ENCODE measurements at places on chromosomes 4 and X.

GRCh38 chr4:16833722-16834121 is 64.7 kb downstream of the LDB2 start:
- no peak for DNase-seq

- DNase-seq = no peak
Measured at GRCh38 chr4:183816882-183817509, 88.1 kb upstream of the STOX2 start.

DNA sequence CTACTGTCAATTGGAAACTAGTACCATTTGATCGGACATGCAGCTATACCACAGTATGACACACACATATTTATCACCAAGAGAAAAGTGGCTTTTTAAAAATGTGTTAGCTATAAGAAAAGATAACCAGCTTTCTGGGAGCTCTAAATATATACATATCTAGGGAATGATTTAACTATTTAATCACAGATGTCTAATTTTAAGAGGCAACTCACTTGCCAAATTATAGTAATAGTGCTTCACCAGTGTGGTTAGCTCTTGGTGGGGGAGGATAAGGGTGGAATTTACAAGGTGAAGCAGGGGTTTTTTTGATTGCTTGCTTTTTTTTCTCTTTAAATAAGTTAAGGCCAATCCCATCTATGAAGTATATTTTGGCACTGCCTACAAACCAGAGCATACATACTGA is 547.7 kb upstream of the DIPK2B start:
- DNase-seq = no peak

DNA sequence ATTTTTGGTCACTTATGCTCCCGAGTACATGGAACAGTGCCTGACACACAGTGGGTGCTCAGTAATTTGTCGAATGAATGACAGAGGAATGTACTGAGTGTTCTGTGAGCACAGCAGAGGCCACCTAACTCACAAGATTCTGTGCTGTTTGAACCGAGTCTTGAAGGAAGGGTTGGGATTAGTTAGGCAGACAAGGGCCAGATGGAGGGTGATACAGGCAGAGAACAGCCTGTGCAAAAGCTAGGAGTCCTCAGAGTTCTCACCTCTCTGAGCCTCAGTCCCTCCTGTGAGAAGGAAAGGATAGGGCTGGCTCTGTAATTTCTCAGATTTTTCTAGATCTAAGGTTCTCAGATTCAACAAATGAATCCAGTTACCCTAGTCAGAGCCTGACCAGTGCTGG is 108.8 kb downstream of the NHSL2 start:
- no peak for DNase-seq

- DNase-seq = no peak
Measured at GRCh38 chr4:184437565-184438265, 36.6 kb downstream of the IRF2 start.

DNA sequence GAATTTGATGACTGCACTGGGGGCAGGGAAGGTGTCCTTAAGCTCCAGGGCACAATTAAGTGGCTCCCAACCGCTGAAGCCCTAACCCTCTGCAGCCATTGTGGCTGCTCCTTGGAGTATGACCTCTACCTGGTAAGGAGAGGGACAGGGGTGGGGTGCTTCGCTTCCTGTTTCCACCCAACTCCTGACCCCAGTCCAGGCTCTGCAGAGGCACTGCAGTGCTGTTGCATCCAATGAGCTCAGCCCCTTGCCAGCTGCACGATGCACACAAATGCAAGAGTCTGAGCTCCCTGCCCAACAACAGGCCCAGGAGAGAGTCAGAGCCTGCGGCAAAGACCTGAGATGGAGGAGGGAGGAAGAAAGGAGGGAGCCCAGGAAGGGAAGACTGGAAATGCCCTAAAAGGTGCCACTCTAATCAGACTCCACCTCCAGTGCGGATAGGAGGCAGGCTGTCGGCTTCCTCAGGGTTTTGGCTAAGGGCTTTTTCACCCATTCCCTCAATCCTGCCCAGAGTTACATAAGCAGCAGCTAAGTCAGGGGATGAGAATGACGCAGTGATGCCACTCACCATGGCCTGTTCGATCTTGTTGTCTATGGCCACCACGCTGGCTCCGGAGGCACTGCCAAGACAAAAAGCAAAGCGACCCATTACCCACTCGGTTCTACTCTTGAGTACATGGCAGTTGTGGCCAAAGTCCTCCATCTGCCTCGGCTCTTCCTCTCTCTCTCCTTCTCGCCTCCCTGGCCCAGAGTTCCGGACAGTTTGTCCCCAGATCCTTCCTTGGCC is 60.1 kb downstream of the TSC22D3 start:
- DNase-seq = no peak

DNA sequence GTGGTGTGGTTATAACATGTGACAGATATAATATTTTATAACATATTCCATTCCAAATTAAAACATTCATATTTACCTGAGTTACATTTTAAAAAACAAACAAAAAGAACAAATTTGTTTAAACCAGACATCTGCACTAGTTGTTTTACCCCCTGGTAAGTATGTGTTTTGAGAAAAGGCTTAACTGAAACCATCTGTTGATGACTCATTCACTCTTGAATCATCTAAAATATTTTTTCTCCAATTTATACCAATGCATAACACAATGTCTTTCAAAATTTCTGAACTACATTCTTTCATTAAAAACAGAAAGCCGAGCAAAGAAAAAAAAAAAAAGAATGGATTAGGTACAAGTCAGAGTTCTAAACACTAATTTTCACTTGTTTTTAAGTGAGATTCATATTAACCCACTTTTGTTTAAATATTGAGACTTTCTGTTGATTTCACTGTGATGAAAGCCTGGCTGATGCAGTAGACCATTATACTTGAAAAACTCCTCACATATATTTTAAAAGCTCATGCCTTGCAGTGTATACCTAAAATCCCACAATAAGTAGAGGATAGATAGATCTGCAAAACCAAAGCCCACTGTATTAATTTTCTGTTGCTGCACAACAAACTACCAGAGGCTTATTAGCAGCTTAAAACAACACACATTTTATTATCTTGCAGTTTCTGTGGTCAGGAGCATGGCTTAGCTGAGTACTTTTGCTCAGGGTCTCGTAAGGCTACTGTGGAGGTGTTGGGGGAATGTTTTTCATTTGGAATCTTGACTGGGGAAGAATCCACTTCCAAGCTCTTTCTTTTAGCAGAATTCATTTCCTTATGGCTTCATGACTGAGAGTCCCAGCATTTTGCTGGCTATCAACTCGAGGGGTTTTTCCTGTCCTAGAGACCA is 221.5 kb downstream of the PCDH18 start:
- DNase-seq = no peak

DNA sequence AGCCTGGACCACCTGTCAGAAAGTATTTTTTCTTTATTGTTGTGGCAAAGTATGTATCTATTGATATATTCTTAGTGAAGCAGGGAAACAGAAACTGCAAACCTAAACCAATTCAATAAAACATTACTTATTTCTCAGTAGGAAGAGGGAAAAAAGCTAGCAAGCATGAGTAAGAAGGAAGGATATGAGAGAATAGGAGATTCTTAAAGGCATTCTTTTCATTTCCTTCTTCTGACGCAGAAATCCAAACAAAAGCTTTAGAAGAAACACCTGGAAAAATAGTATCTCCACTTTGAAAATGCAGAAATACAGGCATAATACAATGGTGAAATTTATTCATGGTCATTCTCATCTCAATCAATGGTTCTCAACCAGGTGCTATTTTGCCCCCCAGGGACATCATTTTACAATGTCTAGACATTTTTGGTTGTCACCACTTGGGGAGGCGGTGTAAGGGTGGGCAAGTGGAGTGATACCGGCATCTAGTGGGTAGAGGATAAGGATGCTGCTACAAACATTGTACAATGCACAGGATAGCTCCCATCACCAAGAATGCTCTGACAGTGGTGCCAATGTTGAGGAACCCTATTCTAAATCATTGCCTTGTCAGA is 21.7 kb upstream of the ATXN3L start:
- DNase-seq = no peak

DNA sequence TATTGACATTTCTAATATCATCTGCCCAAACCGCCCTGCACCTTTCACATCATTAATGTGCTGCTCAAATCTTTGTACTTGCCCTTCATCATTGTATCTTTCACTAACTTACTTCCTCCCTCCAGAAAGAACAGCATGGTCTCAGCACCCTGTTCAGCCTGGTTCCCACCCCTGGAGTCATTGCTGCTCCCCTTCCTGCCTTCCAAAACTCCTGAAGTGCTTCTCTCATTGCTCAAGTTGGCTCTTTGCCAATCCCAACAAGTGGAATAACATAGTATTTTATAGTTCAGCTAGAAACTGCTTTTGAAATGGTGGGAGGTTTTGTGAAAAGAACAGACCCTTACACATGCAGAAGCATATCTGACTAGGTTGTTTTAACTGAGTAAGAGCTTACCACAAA is 14.0 kb upstream of the TTC29 start:
- DNase-seq = no peak

- DNase-seq = no peak
Measured at GRCh38 chr4:4659871-4660651, 118.2 kb upstream of the STX18 start.

GRCh38 chrX:153862369-153863250 is 23.4 kb downstream of the L1CAM start:
- DNase-seq = no peak

- DNase-seq = no peak
Measured at GRCh38 chrX:42093756-42094155, 170.4 kb upstream of the CASK start.

DNA sequence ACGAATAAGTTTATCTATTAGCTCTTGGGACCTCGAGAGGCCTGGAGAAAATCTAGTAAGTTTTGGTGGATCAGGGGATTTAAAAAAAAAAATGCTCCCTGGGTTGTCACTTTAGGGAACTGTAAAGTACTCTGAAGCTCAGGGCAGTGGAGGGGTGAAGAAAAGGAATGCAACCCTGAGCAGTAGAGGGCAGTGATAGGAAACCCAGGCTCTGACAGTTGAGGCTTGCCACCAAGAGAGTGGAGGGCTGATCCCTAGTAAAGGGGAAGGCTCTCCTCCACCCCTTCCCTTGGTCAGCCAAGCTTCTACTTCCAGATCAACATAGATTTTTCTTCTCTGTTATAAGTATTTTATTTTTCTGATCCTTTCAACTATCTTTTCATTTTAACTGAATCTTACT is 73.1 kb downstream of the FBXO8 start:
- no peak for DNase-seq
